ENCODE measurements at places on chromosomes 7 and 10.

DNA sequence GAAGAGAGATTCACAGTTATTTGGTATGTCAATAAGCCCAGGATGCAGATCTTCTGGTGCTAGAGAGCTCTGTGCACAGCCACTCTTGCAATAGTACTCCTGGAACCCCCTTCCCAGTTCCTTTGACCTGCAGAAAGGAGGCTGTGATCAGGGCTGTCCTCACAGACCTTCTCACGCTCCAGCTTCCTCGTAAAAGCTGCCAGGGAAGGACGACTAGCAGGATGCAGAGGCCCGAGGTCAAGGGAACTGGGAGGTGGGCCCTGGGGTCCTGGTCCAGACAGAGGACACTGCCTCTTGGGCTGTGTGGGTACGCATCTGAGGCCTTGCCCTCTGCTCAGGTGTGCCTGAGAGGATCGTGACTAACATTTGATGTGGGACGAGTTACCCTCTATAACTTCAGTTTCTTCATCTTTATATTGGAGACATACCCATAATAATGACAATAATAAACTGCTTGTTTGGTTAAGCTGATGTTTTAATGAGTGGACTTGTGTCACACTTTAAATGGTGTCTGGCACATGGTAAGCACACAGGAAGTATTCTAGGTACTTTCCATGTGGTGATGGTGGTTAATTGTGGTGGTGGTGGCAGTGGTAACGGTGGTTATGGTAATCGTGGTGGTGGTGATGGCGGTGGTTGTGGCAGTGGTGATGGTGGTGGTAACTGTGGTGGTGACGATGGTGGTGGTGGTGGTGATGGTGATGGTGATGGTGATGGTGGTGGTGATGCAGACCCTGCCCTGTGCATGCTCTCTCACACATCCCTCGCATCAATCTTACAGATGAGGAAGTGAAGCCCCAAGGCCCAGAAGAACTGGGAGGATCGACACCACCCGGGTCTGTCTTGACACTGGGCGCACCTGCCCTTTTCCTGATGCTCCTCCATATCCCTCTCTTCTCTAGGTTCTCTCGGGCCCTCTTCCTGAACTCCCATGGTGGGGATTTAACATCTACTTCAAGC, 235.2 kb upstream of the GRB10 start:
- DNase-seq, result no peak

GRCh38 chr10:129779126-129780111, 184.7 kb downstream of the EBF3 start:
- no peak for DNase-seq

- DNase-seq, result no peak
These were observed 65.7 kb upstream of the ASAH2 start for GRCh38 chr10:50316695-50317648.

DNA sequence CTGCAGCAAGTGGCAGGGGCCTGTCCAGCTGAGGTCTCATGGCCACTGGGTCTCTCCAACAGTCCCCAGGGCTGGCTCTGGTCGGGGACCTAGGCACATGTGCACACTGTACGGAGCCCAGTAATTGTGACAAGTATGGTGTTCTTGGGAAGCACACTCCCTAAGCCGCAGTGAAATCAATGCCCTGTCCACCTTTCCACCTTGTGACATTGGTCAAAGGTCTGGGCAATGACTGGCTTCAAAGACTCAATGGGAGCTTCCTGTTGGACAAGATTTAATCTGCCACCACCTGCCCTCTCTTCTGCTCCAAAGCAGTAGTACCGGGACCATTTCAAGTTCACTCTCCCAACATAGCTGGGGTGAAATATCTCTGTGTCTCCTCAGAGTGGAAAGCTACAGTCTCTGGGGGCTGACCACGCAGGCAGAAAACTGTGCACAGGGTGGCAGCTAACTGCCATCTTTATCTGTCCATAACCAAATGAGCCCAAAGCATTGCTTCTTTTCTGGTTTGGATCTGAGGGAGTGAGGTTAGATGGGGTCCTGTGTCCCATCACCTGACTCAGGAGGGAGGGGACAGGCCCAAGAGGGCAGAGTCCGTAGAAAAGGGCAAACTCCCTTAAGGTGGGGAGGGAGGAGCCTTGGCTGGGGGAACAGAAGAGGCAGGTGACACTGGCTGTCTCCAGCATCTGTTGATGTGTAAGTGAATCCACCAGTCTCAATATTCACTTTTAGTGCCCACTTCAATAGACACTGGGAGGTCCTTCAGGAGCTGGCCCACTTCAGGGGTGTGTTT, 307.7 kb downstream of the TNS3 start:
- no peak for DNase-seq

GRCh38 chr10:53479365-53479764, 706.8 kb upstream of the MBL2 start:
- DNase-seq, result no peak

GRCh38 chr10:113858541-113858940, 4.1 kb downstream of the NHLRC2 start:
- DNase-seq, result no peak

- no peak for DNase-seq
These were observed 49.2 kb upstream of the NANOS1 start for GRCh38 chr10:118980135-118980865.

- DNase-seq, result no peak
These were observed 99.6 kb upstream of the SEMA3D start for GRCh38 chr7:85286446-85286845.

DNA sequence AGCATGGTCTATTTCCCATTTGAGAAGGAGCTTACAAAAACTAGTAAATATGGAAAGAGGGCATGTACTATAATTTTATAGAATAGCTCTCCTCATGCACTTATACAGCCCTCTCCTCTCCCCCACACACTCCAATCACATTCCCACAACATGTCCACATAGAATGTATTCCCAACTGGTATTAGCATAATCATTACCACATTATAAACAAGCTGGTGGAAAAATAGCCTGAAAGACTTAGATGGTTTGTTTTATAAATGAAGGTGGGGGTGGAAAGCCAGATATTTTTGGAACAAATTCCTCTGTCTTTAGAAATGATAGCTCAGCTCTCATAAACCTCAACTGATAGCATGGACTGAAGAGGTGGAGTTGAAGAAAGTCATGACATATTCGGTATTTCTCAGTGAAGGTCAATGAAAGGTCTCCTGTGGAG, 410.1 kb downstream of the SUGCT start:
- no peak for DNase-seq

GRCh38 chr10:96721207-96721572, 876 bp upstream of the PIK3AP1 start:
- DNase-seq, result no peak

DNA sequence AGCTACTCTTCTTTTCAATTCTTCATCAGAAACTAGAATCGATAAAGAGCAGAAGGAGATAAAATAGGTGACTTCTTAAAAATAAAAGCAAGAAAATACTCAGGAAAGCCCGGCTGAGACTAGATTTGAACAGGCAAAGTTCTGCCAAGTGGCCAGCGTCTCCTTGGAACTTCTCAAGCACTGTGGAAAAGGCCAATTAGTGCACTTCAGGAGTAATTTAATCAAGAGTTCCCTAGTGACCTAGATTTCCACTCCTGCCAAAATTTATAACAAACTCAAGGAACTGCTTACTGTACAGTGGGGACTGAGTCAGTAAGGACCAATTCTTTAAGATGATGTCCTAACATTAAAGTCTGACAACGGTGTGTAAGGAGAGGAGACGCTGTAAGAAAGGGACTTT, 57.3 kb downstream of the CHCHD3 start:
- DNase-seq, result no peak

GRCh38 chr7:42475082-42475481, 238.1 kb upstream of the GLI3 start:
- DNase-seq, result no peak

GRCh38 chr10:24318517-24318916, 109.6 kb downstream of the KIAA1217 start:
- no peak for DNase-seq

DNA sequence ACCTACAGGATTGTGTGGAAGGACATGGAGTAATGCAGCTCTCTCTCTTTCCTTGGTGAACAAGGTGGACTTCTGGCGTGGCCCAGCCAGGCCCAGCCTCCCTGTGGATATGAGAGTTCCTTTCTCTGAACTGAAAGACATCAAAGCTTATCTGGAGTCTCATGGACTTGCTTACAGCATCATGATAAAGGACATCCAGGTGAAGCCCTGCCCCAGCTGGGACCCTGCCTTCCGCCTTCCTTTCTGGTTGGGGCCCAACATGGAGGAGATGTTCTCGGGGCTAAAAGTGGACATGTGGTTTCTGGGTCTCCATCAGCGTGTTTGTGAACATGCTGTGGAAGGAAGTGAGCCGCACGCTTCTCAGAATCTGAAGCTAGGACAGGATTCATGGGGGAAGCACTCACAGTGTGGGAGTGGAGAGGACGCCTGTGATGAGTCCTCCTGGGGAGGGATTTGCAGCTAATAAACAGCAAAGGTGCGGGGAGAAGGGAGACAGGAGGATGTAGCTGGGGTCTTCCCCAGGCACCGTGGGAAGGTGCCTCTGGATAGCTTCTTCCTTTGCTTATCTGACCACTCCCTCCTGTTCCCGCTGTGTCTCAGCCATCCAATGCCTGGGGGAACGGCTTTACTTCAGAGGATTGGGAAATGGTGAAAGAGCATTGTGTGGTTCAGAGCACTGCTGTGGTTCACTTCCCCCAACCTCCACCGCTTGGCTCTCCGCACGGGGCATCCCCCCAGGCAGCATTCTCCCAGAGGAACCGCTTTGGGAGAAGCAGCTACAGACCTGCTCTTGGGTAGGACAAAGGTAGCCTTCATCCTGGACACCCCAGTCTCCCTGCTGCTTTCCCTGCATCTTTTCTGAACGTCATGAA, 5.5 kb downstream of the CPA5 start:
- DNase-seq, result no peak

DNA sequence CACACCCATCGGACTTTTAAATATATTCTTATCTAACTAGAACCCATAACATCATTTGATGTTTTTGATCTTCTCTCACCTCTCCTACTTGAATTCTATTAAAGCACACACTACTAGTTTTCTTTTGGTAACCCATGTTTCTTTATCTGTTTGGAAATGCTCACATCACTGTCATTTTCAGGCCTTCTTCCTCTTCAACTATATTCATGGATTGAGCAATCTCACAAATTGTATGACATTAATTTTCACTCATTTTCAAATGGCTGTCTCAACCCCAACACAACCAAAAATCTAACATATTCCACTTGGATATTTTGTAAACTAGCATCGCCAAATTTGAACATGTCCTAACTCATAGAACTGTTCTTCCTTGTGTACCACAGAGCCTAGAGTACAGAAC, 488.0 kb upstream of the SEMA3A start:
- DNase-seq, result no peak

DNA sequence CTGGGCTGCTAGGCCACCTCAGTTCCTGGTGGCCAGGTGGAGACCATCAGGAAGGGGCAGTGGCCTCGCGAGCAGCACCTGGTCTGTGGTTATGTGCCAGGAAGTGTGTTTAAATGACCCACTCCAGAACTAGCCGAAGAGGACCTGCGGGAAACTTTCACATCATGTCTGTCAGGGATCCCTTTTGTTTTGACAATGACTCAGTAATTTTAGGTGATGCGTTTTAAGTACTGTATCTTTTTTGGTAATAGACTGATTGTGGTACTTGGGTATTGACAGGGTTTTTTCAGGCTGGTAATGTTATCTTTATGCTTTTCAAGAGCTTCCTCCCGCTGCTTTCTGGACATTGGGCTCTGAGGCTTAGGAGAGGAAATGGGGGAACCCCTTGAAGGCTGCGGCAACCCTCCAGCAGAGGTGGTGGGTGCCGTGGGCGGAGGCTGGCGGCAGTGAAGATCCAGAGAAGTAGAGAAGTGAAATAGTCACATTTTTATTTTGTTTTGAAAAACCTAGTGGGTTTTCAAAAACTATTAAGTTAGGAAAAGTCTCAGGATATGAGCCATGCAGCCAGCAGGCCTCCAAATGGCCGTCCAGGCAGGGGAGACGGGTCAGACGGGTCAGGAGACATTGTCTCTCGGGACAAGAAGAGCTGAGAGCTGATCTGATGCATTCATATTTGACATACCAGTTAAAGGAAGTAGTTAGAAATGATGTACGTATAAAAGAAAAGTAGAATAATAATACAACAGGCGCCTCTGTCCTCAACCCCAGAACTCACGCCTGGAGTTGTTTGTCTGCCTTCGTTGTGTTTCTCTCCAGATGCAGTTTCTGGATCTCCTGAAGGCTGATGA, 27.7 kb downstream of the PPP2R2D start:
- no peak for DNase-seq

DNA sequence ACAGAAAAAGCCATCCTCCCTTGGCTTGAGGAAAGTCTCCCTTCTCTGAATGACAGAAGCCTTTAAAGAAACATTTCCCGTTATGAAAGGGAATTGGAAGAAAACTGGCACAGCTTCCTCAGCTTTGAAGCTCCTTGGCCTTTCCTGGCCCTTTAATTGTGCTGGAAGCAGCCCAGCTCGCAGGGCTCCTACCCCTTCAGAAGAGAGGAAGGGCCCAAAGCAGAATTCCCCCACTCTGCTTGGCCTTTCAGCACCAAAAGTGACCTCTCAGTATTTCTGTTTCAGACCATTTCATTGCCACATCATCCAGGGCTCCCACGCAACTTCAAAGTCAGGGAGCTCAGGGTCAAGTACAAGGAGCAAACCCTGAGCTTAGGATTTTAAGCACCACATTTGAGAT, 4.2 kb downstream of the AFAP1L2 start:
- DNase-seq, result no peak

- DNase-seq, result no peak
These were observed 76.5 kb upstream of the DDC start for GRCh38 chr7:50641442-50642405.

GRCh38 chr7:35482231-35482630, 212.7 kb downstream of the HERPUD2 start:
- no peak for DNase-seq

GRCh38 chr10:60209874-60210570, 179.7 kb downstream of the ANK3 start:
- no peak for DNase-seq

GRCh38 chr10:18980089-18980629, 68.4 kb upstream of the MALRD1 start:
- no peak for DNase-seq

- DNase-seq, result no peak
These were observed 41.7 kb downstream of the HYCC1 start for GRCh38 chr7:22972207-22972606.

DNA sequence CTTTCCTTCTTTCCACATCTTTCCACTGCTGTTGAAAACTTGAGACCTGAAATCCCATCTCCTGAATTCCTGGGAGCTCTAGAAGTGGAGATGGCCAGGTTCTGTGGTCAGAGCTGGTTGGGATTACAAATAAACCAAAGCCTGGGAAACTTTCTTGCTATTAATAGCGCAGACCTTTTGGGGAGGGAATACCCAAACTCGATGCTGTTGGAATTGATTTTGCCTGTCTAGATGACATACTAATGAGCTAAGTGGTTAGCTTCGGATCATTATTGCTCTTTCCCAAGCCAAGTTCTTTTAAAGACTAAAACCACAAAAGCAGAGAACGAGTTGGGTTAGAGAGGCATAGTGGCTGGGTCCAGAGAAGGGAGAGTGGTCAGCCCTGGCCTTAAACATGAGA, 76.6 kb downstream of the TCF7L2 start:
- no peak for DNase-seq
